Stimulated activated CD8-positive, alpha-beta memory T cell treated with anti-CD3 and anti-CD28 coated beads, Interleukin-7, amount 100 ng/mL, for 24 hours (primary cell): ENCODE measurements at places on chromosomes 4 and X.

DNA sequence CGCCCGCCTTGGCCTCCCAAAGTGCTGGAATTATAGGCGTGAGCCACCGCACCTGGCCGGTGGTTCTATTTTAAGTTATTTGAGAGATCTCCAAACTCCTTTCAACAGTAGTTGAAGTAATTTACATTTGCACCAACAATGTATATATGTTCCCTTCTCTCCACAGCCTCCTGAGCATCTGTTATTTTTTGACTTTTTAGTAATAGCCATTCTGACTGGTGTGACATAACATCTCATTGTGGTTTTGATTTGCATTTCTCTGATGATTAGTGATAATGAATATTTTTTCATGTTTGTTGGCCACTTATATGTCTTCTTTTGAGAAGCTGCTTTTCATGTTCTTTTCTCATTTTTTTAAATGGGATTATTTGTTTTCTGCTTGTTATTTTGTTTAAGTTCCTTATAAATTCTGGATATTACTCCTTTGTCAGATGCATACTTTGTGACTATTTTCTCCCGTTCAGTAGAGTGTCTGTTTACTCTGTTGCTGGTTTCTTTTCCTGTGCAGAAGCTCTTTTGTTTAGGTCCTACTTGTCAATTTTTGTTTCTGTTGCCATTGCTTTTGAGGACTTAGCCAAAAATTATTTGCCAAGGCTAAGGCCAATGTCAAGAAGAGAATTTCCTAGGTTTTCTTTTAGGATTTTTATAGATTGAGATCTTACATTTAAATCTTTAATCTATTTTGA, 213.2 kb downstream of the ARHGAP24 start:
- DNase-seq, result no peak

DNA sequence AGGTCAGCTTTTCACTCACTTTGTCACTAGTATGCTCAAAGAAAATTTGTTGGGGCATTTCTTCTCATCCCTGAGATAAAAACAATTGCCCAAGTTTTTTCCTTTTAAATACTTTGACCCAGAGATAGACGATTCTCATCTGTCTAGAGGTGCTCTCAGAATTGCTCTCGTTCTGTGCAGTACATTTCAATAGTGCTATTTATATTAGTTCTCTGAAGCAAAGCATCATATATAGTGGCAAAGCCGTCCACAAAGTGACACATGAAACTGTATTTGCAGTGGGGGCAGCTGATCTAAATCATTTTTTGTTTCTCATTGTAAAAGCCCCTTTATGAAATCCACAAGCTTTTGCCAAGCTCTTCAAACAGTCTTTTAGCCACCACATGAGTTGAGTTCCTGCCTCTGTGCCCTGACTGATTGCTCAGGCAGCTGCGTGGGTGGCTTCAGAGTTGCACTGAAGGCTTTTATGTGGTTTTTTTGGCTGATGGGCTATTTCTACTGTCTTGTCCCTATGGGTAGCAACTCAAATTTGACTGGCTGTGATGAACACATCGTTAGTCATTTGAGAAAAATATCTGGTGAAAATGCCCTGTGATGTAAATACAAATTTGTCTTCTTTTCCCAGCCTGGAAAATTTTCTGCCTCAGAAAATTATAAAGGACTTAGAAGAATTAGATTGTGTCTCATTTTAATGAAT, 119.1 kb upstream of the OTUD4 start:
- peak; percentile 57 for DNase-seq

- no peak for DNase-seq
These were observed 132.4 kb upstream of the LIMCH1 start for GRCh38 chr4:41405464-41406112.

- DNase-seq, result no peak
These were observed 66.5 kb upstream of the TMEM184C start for GRCh38 chr4:147550626-147551246.

GRCh38 chrX:642436-643240, 12.0 kb downstream of the SHOX start:
- no peak for DNase-seq

DNA sequence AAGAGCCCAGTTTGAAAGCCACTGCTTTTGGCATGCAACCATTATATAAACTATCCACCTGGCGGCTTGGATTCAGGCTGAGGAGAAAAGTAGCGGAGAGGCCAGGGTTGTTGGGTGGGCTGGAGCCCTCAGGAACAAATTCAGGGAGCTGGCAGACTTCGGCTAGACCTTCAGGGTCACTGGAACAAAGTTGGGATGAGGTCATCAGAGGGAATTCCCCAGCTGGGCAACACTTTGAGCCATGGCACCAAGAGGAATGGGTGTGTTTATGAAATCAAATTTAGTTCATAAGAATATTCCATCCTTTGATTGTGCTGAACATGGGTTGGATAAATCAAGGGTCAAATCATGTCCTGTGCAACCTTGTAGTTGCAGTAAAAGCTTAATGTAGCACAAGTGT, 22.0 kb downstream of the MTMR1 start:
- DNase-seq, result no peak

DNA sequence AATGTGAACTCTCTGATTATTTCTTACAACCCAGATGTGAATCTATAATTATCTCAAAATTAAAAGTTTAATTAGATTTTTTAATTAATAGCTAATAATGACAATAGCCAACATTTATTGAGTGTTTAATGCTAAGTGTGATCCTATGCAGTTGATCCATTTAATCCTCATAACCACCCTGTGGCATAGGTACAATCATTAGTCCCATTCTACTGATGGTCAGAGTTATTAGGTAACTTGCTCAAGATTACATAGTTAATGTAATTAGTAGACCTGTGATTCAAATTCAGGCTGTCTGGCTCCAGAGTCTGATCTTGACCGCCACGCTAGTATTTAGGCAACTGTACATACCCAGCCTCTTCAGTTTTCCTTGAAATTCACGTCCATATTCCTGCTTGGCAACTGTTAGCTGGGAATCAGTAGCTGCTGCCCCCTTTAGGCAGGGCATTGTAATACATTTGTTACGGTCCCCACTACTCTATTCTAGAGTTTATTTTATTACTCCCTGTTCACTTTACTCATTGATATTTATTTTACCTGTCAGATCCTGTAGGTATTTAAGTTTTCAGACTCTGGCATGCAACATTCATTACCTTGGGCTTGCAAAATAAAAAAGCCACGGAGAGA, 20.6 kb upstream of the TEC start:
- DNase-seq, result no peak

DNA sequence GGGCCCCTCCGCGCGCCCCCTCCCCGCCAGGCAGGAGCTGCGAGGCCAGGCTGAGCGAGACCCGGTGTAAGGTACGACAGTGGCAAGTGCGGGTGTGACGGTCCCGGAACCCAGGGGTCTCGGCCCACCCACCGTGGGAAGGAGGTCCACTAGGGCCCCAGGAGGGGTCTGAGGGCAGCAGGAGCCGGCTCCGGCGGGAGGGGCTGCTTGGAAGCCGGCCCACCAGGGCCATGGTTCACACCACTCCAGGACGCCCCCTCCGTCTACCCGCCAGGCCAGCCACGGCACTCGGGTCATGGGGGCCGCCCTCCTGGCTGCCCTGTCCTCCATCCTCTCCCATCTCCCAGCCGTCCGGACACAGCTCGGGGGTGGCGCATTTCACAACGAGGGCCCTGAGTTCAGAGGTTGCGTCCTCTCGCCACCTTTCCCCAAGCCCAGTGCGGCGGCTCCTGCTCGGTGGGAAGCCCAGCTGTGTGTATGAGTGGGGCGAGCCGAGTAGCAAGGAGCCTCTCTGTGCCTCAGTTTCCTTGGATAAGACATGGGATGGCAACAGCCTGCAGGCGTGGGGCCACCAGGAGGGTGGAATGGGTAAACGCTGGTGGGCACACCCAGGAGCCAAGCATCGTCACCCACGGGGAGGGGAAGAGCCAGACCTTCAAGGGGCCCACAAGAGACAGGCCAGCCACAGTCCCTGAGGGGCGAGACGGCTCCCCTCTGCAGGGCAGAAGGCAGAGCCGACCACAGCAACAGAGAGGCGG, 81.3 kb downstream of the FAM53A start:
- no peak for DNase-seq

GRCh38 chr4:6781561-6781960, 966 bp upstream of the KIAA0232 start:
- no peak for DNase-seq

DNA sequence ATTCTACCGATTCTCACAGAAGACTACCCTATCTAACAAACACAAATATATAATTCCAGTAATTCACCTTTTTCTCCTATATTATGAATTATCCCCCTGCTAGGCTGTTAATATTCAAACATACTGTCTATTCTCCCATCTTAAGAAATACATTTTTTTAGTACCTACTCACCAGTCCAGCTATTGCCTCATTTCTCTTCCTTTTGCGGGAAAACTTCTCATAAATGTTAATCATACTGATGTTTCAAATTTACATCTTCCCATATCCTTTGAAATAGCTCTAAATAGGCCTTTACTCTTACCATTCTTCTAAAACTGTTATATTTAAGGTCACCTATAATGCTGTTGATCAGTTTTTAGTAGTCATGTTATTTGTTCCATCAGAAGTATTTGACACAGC, 759.1 kb upstream of the SLIT2 start:
- no peak for DNase-seq

GRCh38 chr4:152039023-152039481, 278.2 kb upstream of the GATB start:
- DNase-seq, result no peak

GRCh38 chr4:185738038-185738552, 73.9 kb downstream of the SORBS2 start:
- no peak for DNase-seq

DNA sequence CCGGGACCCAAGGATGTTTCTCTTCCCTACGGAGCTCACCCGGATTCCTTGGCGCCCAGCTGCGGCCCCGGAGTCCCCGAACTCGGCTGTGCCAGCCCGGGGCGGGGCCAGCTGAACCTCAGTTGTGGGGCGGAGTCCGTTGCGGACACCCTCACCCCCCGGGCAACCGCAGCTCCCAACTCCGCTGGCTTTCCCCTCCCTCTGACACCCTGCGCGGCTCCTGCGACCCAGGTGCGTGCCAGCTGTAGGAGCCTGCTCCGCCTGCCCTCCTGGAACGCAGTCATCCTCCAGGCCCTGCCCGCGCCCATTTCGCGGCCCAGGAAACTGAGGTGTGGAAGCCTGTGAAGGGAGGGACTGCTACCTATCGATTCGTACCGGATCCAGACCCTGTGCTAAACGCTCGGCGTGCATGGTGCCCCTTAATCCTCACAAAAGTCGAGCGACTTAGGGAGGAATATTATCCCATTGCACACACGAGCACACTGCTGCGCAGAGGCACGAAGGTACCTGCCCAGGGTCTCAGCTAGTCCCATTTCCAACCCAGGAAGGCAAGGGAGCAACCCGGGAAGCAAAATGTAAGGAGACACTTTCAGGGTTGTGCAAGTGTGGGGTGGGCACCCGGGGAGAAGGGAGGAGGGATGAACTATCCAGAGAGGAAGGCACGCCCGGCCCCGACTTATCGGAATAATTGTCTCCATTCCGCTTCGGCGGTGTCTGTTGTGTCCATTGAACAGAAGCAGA, 12.3 kb downstream of the MSX1 start:
- no peak for DNase-seq

- no peak for DNase-seq
These were observed 29.3 kb upstream of the LRAT start for GRCh38 chr4:154714339-154715040.

DNA sequence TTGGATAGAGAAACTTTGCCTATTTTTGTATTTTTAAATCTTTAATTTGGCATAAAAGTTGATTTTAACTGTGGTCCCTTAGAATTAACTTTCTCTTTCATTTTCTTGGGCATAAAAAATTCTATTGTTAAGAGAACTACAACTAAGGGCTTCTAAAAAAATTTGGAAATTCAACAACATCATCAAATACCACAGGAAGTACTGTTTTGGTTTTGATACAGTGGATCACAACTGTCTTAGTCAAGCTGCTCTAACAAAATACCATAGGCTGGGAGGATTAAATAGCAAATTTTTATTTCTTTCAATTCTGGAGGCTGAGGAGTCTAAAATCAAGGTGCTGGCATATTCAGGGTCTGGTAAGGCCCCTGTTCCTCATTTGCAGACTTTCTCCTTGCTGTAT, 19.9 kb upstream of the NPFFR2 start:
- DNase-seq, result no peak

- DNase-seq, result no peak
These were observed 70.8 kb upstream of the FREM3 start for GRCh38 chr4:143771269-143771668.

DNA sequence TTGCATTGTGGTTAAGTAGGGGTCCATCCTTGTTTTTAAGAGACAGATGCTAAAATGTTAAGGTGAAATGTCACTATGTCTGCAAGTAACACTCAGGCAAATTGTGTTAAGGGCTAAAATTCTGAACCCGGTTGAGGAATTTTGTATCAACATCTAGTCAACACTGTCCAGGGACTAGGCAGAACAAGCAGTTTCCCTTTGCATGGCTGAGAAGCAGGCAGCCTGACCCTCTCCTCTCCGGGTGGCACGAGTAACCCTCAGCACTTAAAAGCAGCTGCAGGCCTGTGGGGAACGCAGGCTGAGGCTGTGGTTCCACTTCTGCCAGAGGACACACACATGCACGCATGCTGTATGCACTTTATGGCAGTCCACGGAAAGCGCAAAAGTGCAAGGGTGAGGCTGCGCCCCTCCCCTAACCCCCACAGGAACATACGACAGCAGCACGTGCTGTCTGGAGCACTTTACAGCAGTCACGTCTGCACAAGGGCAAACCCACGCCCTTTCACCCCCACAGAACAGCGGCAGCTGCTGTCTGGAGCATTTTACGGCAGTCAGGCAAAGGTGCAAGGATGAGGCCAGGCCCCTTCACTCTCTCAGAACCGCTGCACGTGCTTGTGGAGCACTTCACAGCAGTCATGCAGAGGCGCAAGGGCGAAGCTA, 619 bp upstream of the MPC1L start:
- no peak for DNase-seq

DNA sequence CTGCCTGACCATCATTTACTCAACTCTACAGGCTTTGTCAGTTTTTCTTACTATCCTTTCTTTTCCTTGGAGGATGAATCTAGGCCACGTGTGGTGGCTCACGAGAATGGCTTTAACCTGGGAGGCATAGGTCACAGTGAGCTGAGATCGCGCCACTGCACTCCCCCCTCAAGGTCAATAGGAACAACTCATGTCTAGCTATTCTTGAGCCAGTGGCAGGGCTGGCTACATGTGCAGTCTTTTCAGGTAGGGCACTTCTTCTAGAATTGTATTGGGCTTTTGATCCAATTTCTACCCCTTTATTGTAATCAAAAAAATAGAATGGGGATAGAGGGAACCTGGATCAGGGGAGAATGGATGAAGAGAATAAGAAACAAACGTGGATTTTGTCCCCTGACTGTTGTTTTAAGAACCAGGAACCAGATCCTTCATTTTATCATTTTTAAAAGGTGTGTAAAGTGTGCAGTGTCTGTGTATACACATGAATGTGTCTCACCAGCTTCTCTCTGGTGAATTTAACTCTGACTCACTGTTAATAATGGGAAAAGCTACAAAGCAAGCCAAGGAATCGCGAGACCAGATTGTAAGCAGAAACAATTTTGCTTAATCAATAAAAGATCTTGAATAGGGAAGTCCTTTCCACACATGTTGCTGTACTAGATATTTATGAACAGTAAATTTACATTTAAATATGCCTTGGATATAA, 283.9 kb upstream of the GPC4 start:
- no peak for DNase-seq

GRCh38 chr4:38925492-38926413, 58.1 kb downstream of the FAM114A1 start:
- DNase-seq, result no peak

GRCh38 chrX:13226214-13226613, 93.6 kb downstream of the ATXN3L start:
- DNase-seq, result no peak
